ENCODE measurements at places on chromosomes 4 and X.
A peak's percentile ranks its signal among the peaks of the same experiment; 100 is the strongest.

GRCh38 chr4:135382280-135382959 is 1180.8 kb upstream of the PABPC4L start:
- DNase-seq, result no peak

- no peak for DNase-seq
These were observed 152.7 kb downstream of the GABRB1 start for GRCh38 chr4:47184083-47184482.

- peak; percentile 26 for DNase-seq
These were observed at the start of gene HHIP for GRCh38 chr4:144645631-144646522. TSS of gene HHIP (plus strand) at chr4:144646156. CDS start at chr4:144646676, 520 bp downstream.

DNA sequence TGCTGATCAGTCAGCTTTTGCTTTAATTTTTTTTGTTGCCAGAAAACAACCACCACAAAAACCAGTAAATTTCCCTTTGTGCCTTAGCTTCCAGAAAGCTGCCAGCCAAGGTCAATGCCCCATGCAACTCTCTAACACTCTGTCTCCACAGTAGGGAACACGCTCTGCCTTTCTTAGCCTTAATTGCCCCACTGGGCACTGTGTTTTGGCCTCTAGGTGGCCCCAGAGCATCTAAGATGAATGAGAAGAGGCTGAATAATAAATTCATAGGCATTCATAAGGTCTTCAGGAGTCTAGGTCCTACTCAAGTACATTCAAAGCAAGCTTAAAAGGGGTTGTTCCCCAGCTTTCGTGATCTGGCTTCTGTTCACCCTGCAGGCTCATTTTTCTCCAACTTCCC is 57.7 kb upstream of the PASD1 start:
- peak; percentile 23 for DNase-seq

DNA sequence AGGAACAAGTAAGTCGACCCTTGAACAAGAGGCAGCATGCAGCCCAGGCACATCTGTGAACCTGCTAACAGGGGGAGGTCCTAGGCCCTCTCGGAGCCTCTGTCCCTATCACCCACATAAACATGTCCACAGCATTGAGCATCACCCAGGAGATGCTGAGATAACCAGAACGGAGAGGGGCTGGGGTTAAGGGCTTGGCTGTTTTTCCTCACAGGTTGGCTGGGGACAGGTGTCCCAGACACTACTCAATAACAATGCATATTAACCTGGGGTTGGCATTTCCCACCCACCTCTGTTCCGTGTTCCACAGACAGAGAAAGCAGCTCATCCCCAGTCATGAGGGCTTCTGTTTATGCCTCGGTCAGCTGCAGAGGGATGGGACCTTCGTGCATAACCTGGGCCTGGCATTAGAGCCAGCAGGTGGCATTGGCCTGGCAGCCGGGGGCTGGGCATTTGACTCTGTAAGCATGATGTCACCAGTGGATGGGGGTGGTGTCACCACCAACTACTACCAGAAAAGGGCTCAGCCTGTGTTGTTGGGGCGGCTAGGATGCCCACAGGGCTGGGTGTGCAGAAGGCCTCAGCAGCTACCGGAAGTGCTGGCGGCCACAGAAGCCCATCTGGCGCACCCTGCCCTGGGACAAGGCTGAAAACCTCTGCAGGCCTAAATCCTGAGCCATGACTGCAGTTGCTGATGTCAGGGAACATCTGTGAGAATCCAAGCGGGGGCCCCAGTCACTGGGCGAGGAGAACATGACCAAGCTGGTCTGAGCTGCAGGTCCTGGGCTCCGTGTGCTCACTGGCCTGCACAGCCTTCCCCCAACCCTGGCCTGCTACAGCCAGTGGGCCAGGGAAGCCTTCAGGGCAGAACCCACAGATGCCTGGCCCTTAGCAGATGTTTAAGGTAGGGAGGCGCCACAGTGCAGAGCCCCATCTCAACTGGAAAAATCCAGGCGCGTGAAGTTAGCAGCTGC is 351.4 kb downstream of the NR3C2 start:
- no peak for DNase-seq

GRCh38 chr4:83679254-83679653 is 143.3 kb downstream of the GPAT3 start:
- no peak for DNase-seq

- DNase-seq, result no peak
These were observed 1038.6 kb upstream of the AGA start for GRCh38 chr4:178480881-178481280.

DNA sequence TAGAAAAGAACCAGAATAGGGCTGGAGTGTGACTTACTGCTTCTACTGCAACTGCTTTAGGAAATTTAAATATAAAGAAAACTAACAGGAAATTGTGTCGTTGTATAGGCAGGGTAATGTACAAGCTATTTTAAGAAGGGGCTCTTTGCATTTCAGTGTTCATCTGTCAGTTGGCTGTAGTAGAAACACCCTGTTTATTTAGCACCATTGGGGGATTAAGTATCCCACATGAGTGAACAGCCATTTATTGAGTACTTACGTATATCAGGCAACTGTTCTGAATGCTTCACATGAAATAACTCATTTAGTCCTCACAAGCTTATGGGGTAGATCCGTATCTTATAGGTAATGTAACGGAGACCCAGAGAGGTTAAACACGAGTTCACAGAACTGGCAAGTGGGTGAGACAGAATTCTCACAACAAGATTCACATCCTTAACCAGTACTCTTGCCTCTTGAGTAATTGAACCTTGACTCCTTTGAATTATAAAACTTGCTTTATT is 23.9 kb downstream of the STIM2 start:
- no peak for DNase-seq

DNA sequence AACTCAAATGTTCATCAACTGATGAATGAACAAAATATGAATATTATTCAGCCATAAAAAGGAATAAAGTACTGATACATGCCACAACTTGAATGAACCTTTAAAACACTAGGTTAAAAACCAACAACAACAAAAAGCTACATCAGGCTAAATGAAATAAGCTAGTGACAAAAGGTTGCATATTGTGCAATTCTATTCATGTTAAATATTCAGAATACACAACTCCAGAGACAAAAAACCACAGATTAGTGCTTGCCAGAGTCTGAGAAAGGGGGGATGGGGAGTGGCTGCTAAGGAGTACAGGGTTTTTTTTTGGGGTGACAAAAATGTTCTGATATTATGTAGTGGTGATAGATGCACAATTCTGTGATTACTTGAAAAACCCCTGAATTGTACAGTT is 58.5 kb downstream of the HAUS3 start:
- no peak for DNase-seq

GRCh38 chrX:124407226-124407625 is 60.9 kb downstream of the SH2D1A start:
- DNase-seq, result no peak

DNA sequence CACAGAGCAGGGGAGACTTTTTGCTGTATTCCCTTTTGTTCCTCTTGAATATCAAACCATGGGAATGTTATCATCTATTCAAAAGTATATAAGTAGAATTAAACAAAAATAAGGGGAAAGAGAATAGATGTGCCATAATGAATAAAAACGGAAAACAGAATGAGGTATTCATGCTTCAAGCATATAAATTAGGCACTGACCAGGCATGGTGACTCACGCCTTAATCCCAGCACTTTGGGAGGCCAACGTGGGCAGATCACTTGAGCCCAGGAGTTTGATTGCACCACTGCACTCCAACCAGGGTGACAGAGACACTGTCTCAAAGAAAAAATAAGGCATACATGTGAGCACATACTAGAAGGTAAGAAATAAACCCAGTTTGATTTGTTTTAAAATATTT is 16.3 kb upstream of the NEUROG2 start:
- DNase-seq, result no peak

DNA sequence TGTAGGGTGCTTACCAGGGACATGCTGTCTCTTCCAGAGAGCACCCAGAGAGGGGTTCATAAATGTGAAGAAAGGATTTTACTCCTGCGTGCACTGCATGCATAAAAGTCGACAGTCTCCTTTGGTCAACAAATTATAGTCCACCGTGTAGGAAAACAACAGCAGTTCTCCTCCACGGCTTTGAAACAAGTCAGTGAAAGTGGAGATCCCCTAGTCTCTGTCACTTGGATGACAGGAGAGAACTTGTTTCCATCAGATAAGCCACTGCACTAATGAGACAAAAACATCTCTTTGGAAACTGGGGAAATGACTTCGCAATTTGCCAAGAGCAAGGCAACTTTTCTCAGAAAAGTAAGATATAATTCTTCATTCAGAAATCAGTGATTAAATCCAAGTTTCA is 9.7 kb downstream of the UNC5C start:
- no peak for DNase-seq

- DNase-seq, result no peak
These were observed 34.9 kb upstream of the PPP2R2C start for GRCh38 chr4:6507345-6507744.

- DNase-seq, result no peak
These were observed 67.7 kb downstream of the TSC22D3 start for GRCh38 chrX:107707866-107708265.

DNA sequence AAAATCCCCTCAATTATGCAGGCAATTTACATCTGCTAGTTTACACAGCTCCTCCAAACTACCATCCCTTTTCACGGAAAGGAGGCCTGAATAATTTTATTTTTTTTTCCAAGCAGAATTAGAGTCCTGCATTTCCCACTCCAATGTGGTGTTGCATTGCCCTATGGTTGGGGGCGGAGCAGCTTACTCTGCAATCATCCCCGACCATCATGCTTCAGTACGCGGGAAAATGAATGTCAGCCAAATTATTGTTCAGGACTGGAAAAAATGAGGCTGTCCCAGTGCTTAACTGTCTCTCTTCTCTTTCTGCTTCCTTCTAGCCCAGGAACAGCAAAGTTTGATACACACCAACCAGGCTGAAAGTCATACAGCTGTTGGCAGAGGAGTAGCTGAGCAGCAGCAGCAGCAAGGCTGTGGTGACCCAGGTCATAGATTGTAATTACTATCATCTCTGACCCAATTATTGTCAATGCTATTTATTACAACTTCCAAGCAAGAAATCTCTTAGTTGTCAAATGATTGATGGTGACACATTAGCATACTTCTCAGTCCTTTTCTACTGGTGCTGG is 28.3 kb downstream of the MMRN1 start:
- DNase-seq, result no peak

DNA sequence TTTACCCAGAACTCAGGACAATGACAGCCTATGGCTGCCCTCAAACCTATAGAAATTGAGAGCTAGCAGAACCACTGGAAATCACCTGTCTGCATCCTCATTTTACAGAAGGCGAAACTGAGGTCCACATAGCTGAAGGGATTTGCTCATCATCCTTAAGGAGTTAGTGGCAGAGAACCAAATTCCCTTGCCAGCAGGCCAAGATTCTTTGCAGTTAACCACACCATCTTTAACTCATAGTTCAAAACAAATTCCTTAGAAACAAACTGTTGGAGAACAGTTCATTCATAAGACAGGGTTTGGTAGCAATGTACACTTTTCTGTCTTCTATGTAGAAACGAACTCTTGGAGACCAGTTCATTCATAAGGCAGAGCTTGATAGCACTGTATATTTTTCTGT is 37.9 kb upstream of the RAP2C start:
- DNase-seq, result no peak

GRCh38 chr4:145511913-145512522 is 30.4 kb downstream of the SMAD1 start:
- no peak for DNase-seq

- DNase-seq, result no peak
These were observed 157.9 kb downstream of the DCAF12L1 start for GRCh38 chrX:126394681-126395080.

GRCh38 chr4:122212880-122213279 is 60.7 kb downstream of the BLTP1 start:
- no peak for DNase-seq

- DNase-seq, result no peak
These were observed 37.4 kb downstream of the GPR143 start for GRCh38 chrX:9728261-9728660.

- DNase-seq, result no peak
These were observed 87.7 kb downstream of the FHDC1 start for GRCh38 chr4:153023692-153024394.

GRCh38 chr4:75135068-75135825 is 202.3 kb downstream of the PARM1 start:
- no peak for DNase-seq

GRCh38 chr4:83855044-83855443 is 319.1 kb downstream of the GPAT3 start:
- DNase-seq, result no peak

GRCh38 chrX:97401154-97401553 is 517.4 kb downstream of the RPA4 start:
- DNase-seq, result peak; percentile 22

DNA sequence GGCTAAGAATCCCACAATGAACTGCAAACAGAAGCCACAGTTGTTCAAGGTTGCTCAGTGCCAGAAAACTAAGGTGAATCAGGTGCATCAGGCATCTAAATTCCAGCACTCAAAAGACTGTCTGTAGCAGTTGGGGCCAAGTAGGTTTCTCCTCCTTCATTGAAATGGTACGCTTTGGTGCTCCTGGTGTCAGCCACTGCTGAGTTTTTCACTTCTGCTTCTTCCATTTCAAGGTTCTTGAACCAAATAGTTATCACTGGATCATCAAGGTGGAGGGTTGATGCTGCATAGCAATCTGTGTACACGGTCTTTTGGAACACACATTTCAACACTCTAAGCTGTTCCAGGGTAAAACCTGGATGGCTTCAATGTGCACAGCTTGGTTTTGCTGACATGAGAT is 74.4 kb downstream of the TMA16 start:
- no peak for DNase-seq

DNA sequence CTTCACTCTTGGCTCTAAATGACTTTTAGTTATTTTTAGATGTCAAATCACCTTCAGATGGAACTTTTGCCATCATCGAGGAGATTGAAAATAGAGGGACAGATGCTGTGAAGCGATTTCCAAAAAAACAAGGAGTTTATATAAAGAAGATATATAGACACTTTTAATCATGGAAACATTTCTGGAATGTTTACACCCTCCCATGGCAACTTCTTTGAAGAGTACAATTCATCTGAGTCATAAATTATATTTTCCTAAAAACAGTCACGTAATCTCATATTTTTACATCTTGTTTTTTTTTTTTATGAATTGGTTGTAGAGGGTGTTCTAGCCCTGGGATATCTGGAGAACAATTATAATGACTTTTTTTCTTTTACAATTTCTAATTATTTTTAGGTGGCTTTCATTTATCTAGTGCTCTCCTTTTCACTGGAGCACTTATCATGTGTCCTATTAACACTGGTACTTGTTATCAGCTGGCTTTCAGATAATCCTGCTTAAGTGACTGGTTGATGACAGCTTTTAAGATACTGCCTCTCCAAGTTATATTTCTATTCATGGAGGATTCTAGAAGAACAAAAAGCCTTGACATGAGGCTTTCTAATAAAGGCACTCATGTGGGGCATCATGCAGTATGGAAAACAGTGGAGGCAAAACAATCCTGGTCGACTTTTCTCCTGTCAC is 24.9 kb downstream of the PCDH7 start:
- no peak for DNase-seq

DNA sequence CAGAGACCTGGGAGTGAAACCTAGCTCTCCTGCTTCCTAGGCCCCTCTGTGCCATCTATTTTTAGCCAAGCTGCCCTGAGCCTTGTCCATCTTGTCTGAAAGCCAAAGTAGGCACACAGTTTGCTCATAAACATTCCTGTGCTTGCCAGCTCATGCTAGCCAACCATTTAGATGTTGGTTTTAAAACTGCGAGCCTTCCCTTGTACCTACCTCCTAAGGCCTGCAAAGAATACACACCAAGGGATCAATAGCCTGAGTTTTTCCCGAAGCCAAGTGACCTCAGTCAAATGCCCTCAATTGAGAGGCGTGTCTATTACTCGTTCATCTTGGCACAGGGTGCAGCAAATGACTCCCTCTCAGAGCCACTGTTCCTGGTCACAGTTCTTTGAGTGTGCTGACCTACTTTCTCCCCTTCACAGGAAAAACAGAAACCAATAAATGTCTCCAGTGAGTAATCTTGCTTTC is 48.5 kb downstream of the ZCCHC12 start:
- no peak for DNase-seq

Data from activated T-cell treated with anti-CD3 and anti-CD28 coated beads, Interleukin-2, amount 50 U/mL, for 48 hours (primary cell).